ENCODE measurements at places on chromosomes 11 and 22.

DNA sequence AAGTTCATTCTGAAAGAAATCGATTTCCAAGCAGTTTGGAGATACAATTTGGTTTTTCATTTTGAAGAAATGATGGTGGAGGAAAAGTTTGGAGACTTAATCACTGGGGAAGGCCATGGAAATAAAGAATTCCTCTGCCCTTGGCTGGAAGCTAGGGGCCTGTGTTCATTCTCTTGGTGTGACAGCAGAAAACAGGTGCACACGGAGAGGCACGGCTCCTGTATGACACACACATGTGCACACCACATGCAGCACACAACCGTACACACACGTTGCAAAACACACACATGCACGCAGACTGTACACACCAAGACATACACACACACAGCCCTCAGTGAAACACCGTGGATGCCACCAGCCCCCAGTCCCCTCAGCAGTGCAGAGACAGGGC, 64.2 kb downstream of the CYTH4 start:
- DNase-seq: no peak

GRCh38 chr11:64851831-64852351, 7.4 kb upstream of the CDC42BPG start:
- no peak for DNase-seq

GRCh38 chr11:44426958-44427357, 117.0 kb upstream of the ALX4 start:
- DNase-seq: no peak

GRCh38 chr11:125275905-125276618, 111.5 kb downstream of the PKNOX2 start:
- DNase-seq: no peak

DNA sequence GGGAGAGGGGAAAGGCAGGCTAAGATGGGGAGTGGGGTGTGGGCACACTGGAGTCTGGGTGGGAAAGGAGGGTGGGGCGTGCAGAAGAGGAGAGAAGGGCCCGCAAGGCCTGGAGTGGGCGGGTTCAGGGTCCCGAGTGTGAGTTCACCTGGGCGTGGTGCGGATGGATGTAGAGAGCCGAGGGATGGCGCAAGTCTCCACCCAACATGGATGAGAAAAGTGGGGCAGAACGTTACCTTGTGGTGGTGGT, 364 bp upstream of the ABCC8 start:
- DNase-seq: no peak

DNA sequence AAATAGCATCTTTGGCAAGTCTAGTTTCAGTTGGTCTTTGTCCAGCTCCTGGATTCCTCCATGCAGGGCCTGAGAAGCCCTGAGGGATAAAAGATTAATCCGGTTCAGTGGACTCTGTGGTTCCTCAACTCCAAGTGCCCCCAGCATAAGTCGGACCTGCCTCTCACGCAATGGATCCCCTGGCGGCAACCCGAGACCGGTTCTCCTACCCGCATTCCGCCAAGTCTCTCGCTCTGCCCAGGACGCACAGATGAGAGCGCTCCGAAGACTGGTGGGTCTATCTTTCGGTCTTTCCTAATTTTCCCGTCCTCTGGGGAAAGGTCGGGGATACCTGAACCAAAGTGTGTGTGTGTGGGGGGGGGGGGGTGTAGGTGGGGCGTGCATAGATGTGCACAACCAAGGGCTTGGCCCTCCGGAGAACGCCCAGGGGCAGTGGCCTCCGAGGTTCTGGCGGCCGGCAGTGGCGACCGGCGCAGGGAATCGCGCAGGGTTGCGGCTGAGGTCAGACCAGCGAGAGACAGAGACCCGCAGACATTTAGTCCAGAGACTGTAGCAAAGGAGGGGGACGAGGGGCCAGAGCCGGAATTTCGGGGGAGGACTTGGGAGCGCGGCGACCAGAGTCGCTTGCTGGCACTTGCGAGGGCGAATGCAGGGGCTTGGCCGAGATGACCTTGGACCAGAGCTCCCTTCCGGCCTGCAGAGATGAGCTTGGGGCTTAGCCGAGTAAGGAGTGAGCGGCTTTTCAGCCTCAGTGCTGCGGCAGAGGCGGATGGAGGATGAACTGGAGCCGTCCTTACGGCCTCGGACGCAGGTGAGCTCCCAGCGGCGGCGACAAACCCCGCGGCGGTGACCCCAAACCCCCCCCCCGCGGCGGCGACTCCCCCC, 712 bp upstream of the SLC2A11 start:
- no peak for DNase-seq

GRCh38 chr11:74097686-74098237, 73.0 kb downstream of the C2CD3 start:
- DNase-seq: no peak

DNA sequence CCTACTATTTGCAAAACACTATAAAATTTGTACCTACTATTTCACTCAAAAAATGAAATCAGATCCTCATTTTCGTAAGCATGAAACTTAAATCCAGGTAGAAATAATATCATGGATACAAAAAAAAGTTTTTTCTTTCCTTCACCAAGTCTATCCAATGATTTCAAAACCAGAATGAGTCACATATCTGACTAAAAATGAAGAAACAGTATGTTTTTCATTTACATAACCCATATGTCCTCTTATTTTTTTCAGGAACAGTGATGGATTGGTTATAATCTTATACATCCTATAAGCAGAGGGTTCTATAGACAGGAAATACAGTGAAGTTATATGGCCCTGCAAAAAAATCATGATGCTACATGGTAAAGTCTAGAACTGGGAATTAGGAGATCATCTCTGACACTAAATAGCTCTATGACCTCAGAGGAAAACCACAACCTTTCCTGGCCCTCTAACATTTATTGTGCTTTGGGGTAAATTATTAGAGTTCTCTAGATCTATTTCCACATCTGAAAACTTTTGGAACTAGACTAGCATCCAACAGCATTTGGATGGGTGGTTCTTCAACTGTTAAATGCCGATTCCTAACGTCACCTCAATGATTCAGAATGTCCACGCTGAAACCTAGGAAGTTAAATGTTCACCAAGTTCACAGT, 10.9 kb downstream of the MTMR2 start:
- DNase-seq: no peak

- DNase-seq: no peak
Measured at GRCh38 chr11:13674799-13675509, 6.5 kb downstream of the FAR1 start.

GRCh38 chr22:42162728-42163489, 32.3 kb upstream of the CYP2D6 start:
- no peak for DNase-seq

- DNase-seq: no peak
Measured at GRCh38 chr22:40218723-40219294, 41.1 kb downstream of the TNRC6B start.

- no peak for DNase-seq
Measured at GRCh38 chr11:134425816-134426536, 13.9 kb upstream of the B3GAT1 start.

DNA sequence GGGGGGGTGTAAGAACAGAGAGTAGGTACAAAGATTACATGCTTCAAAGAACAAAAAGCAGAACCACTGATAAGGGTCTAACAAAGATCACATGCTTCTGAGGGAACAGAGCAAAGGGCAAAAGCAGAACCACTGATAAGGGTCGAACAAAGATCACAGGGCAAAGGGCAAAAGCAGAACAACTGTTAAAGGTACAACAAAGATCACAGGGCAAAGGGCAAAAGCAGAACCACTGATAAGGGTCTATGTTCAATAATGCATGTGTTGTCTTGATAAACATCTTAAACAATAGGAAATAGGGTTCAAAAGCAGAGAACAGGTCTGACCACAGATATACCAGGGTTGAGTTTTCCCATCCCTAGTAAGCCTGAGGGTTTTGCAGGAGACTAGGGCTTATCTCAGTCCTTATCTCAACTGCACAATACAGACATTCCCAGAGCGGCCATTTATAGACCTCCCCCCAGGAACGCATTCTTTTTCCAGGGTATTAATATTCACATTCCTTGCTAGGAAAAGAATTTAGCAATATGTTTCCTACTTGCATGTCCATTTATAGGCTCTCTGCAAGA, 81.9 kb upstream of the PGR start:
- no peak for DNase-seq

DNA sequence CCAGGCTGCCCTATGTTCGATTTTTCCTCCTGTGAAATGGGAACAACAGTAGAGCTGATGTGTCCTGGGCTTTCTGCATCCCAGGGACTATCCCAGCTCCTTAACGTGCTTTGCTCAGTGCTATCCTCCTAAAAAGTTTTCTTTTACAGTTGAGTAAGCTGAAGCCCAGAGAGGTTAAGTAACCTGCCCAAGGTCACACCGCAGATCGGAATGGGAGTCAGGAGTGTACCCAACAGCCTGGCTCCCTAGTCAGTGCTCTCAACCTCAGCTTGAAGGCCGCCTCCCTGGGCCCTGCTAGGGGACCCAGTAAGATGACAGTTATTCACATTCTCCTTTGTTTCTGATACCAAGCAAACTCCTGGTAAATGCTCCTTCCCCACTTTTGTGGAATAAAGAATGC, 45.9 kb downstream of the PARVB start:
- DNase-seq: no peak

- DNase-seq: no peak
Measured at GRCh38 chr22:24129263-24129651, 52.0 kb upstream of the SUSD2 start.

DNA sequence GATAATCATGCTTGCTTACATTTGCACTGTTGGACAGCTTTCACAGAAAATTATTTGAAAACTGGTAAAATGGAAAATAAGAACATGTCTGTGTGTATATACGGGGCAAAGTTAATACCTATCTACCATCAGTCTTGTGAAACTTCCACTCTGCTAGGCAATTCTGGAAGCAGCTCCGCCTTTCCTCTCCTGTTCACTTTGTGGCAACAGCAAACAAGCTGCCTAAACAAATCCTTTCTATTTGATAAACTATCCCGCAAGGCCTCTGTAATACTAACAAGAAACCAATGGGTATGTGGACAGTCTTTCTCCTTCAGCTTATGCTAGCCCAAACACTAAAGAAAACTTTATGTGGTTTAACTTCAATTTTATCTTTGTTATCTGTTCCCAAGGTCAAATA, 39.2 kb upstream of the RAPSN start:
- DNase-seq: no peak

DNA sequence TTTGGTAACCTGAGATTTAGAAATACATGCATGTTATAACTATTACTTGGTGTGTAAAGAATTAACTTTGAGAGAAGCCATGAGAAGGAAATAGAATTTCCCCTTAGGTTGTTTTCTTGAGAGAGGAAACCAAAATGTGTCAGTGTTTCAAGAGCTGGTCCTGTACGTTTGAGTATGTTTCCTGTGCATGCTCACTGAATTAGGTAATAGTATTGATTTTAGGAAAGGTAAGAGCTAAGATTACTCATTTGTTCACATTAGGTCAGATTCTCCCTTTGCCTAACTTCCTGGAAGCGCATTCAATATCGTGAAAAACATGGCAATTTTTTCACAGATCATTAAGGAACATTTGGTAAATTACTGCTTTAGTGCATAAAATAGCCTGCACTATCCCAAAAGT, 49.3 kb upstream of the RDX start:
- no peak for DNase-seq

DNA sequence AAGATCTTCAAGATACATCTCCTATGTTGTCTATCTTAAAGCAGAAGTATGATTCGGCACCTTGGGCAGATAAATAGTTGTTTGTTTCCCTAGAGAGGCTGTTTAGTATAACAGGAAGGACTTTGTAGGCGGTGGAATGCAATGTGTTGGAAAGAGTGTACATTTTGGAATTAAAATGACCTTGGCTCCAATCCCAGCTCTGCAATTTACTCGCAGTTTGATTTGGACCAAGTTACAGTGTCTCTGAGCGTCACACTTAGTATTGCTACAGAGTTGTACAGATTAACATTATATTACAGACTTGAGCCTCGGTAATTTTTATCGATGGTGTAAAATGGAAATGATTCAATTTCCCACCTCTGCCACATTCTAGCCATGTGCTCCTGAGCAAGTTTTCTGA, 265.3 kb downstream of the OPCML start:
- no peak for DNase-seq

- DNase-seq: no peak
Measured at GRCh38 chr22:35984183-35985175, 44.1 kb downstream of the RBFOX2 start.

DNA sequence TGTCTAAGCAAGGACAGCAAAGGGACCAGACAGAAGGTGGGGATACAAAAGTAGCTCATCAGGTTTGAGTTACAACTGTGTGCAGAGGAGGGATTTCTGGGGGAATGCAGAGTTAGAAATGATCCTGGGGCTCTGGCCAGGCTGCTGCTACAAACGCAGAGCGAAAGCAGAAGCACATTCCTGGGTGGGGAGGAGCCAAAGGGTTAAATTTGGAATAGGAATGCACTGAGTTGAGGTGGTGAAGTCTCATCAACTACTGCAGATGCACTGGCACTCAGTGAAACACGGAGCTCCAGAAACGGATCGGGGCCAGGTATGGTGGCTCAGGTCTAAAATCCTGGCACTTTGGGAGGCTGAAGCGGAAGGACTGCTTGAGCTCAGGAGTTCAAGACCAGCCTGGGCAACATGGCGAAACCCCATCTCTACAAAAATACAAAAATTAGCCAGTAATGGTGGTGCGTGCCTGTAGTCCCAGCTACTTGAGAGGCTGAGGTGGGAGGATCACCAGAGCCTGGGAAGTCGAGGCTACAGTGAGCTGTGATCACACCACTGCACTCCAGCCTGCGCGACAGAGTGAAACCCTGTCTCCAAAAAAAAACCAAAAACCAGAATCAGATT, 3.2 kb downstream of the CHKA start:
- no peak for DNase-seq

DNA sequence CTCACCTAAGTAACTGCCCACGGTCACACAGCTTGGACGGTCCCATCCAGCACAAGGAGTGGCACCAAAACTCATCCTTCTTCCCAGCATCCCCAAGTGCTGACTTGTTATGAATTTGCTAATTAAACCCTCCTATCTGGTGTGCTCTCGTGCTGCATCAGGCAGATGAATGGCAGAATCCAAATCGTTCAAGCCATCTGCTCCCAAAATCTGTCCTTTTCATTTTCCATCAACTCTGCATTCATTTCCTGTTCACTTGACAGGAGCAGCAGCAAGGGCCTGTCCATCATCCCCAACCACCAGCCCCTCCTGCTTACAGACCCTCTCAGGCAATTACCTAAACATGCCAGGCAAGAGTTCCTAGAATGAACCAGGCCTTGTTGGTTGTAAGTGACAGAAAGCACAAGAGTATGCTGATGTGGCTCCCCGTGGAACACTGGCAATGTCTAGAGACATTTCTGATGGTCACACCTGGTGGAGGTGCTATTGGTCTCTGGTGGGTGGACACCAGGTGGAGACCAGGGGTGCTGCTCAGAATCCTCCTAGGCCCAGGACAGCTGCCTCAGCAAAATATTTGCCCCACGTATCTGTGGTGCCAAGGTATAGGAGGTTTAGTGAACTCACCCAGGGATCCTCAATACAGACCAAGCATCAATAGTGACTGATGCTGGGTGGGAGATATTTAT, 832.5 kb downstream of the TBC1D22A start:
- DNase-seq: no peak

- no peak for DNase-seq
Measured at GRCh38 chr11:79084382-79084781, 356.4 kb downstream of the TENM4 start.

- DNase-seq: no peak
Measured at GRCh38 chr11:31767685-31768084, 43.4 kb downstream of the PAX6 start.
